ENCODE measurements at places on chromosomes 3 and 15. TPM values are rescaled to one million over a fixed set of nuclear protein-coding genes. Genes with fewer than 3 reads are reported as not detected.
A peak's percentile ranks its signal among the peaks of the same experiment; 100 is the strongest.

DNA sequence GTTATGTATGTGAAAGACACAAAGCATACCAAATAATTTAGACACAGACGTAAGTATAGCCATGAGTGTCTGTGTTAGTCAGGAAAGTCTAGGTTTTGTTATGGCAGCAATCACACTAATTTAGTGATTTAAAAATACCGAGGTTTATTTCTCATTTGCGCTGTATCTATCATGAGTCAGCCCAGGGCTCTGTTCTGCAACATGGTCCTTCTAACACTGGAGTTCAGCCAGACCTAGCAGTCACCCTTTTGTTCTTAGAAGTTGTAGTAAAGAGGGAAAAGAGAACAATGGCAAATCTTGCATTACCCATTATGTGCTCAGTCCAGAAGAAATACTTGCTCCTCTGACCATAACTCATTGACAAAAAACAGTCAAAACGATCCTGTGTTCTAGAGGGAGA lies 311.5 kb downstream of the NLGN1 start:
- no peak for DNase-seq

DNA sequence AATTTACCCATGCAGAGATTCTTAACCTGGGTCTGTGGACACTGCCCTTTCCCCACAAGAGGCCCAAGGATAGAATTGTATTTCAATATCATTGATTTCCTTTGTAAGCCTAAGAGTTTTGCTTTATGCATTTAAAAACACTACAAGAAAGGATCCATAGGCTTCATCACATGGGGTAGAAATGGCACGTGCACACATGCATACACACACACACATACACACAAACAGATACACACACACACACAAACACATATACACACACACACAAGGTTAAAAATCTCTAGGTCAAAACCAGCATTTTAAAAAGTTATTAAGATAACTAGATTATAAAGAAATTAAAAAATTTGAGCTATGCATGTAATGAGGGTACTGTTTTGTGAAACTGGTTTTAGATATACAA lies 35.5 kb upstream of the CD47 start:
- DNase-seq, result no peak

DNA sequence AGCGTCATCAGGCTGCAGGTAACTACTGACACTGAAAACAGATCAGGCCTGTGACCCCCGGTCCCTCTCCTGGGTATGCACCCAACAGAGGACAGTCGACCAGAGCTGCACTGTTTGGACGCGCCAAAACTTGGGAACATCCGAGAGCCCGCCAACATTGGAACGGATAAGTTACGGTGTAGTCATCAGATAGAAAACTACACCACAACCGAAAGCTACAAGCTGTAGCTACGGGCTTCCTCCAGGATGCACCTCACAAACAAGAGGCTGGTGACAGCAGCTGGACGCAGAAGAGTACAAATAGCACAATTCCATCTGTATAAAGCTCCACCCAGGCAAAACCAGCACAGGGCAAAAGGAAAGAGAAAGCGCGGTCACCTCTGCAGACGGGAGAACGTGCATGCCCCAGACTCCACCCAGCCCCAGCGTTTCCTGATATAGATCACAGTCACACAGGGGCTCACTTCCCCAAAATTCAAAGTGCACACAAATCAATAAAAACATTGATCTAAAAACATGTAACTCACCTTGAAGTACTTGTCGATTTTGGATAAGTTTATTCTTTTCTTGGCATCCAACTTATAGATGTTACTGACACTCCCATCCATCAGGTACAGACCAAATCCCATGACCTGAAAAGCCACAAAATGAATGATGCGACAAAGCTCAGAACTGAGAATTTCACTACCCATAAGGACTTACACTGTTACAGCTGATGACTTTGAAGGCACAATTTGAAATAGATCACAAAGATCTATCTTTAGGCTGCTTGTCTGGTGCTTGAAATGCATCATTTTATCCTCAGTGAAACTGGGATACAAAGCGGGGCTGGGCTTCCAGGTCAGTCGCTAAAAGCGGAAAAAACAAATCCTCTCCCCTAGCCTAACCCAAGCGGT lies 43.3 kb downstream of the CYFIP1 start:
- DNase-seq, result no peak

DNA sequence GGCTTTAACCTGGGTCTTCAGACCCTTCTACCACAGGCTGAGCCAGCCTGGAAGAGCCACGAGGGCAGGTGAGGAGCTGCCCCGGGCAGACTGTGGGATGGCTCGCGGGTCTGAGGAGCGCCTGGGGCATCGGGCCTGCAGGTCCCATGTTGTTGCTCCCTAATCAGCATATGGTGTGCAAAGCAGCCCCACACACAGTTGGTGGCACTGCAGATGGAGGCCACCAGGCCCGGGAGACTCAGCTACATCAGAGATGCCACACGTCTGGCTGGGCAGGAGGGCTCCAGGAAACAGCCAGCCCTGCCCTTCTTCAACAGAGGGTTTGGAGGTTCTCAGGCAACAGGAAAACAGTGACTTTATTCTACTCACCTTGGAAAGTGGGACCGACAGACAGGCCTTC lies 63.9 kb downstream of the XXYLT1 start:
- no peak for DNase-seq

DNA sequence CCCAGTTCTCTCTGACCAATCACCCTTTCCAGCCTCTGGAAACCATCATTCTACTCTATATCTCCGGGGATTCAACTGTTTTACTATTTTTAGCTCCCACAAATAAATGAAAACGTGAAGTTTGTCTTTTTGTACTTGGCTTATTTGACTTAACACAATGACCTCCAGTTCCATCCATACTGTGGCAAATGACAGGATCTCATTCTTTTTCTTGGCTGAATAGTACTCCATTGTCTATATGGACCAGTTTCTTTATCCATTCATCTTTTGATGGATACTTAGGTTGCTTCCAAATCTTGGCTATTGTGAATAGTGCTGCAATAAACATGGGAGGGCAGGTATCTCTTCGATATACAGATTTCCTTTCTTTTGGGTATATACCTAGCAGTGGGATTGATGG lies 34.1 kb downstream of the NRROS start:
- DNase-seq, result no peak

DNA sequence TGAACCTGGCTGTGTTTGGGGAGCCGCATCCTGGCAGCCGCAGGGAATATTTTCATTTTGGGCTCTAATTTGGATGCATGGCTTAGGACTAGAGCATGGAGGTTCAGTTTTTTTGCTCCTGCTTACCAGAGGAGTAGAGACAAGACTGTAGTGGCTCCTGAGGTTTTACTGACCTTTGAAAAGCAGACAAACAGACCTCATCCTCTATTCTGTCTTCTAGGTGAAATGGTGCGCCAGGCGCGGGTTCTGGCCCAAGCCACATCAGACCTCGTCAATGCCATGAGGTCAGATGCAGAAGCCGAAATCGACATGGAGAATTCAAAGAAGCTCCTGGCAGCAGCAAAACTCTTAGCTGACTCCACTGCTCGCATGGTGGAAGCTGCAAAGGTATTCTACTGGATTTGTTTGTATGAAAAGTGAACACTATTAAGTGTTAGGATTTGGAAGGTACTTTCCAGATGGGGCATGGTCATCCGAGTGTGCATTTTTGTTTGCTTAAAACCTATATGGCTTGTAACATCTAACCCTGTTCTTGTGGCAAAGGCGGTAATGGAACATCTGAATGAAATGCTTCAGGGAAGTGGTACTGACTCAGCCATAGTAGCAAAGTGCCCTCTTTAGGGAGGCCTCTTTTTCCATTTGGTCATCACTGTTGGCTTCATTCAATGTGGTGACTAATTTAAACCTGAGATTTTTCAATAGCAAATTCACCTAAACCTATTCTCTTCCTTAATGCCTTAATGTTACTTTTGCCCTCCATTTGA lies 330.7 kb upstream of the TPM1 start:
- DNase-seq, result no peak

DNA sequence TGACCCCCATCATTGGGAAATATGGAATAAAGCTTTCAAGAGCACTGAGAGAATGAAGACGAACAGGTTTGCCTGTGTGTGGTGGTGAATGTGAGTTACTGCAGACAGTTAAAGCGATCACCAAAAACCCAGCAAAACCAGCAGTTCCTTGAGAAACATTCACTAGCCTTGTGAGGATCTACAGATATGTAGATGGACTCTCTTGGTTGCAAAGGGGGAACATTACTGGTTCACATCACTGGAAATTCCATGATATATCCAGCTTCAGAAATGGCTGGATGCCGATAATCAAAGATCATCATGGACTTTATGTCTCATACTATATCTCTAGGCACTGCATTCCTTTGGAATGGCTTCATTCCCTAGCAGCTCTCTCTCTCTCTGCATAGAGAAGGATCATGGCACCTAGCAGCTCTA lies 10.2 kb upstream of the HERC1 start:
- DNase-seq, result no peak

GRCh38 chr3:10518506-10519150 lies 13.2 kb upstream of the ATP2B2 start:
- no peak for DNase-seq

DNA sequence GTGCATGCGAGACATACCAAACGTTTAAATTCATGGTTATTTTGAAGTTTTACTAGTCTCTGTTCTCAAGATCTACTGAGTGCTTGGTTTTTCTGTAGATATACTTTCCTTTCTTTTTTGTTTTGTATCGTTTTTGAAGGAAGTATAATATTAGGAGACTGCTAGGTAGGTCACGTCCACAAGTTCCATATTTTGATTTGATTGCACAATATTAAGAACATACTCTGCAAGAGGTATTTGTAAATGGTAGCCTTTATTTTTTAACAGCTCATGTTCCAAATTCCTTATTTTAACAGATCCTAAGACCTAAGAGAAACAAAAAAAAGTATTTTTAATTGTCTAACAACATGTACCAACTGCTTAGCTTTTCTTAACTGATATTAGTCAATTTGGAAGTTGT lies 156.7 kb downstream of the SERPINI1 start:
- no peak for DNase-seq

GRCh38 chr3:169300436-169300835 lies 363.1 kb downstream of the MECOM start:
- no peak for DNase-seq

DNA sequence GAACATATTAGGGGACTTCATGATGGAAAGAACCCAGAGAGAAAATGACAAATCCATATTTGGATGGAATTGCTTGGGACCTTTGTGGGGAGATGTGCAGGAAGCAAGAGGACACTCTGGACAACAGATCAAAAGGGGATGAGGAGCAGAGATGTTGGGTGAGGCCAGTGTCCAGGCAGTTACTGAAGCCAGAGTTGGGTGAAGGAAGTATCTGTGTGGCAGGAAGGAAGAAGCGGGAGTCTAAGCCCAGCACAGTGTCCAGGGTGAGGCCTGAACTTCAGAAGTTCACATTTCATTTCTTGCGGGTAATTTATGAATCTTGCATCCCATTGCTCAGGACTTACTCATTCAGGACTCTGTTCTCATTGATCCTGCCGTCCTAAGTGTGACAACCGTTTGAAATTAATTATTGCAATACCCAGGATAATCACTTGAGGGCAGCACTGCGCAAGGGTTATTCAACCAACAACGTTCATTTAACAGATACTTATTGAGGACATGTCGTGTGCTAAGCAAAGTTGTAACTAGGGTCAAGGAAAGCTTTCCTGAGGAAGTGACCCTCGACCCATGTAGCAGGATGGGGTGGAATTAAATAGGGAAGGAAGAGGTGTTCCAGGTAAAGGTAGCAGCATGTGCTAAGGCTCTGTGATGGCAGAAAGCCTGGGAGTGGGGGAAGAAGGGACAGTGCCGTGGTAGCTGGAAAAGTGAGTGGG lies 61.3 kb upstream of the CMTM8 start:
- peak; percentile 19 for DNase-seq

DNA sequence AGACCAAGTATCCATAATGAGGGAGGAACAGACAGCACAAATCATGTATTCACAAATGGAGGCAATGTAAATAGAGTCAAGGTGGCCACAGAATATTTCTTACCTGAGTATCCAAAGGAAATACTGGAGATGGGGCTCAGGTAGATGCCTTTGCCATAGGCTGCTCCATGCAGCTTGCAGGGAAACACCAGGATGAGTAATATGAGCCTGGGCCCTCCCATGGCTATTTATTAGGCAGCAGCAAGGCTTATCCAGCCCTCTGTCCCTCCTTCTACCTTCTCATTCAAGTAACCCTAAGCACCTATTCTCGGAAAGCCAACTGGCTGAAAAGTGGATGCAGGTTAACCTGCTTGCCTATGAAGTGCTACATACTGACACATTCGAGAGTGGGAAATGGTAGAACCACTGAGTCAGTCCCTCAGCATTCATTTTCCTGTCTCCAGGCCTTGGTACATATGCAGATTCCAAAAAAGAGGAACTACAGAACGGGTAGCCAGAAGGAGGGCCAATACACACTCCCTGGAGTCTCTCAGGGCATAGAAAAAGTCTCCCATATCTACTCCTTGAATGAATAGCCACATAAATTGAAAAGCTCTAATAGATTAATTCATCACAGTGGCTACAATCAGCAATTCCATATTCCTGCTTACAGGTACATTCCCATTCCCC lies 18.3 kb upstream of the PKM start:
- DNase-seq, result no peak

- DNase-seq, result no peak
These were observed 348.2 kb downstream of the PDCD6IP start for GRCh38 chr3:34146596-34146995.

DNA sequence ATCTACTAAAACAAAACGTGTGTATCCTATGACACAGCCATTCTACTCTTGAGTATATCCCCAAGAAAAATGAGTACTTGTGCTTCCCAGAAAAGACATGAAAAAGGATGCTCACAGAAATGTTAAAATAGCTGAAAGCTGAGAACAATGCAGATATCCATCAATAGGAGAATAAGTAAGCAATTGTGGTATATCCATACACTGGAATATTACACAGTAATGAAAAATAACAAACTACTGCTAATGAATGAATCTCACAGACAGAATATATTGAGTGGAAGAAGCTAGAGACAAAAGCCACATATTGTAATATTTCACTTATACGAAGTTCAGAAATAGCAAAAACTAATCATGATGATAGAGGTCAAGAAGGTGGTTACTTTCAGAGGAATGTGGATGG lies 83.8 kb upstream of the CTDSPL start:
- DNase-seq, result no peak

GRCh38 chr3:116056280-116056679 lies 389.0 kb downstream of the LSAMP start:
- no peak for DNase-seq

- DNase-seq, result no peak
These were observed 34.1 kb downstream of the GLB1 start for GRCh38 chr3:33062866-33063265.

The UBAP1L gene
- 1.2 TPM for total RNA-seq

The CELSR3 gene
- total RNA-seq, result 5.2 TPM

The ALDH1L1 gene
- total RNA-seq, result 1.0 TPM

Measured in kidney epithelial cell (primary cell).